ENCODE measurements at places on chromosomes 7 and 10.

DNA sequence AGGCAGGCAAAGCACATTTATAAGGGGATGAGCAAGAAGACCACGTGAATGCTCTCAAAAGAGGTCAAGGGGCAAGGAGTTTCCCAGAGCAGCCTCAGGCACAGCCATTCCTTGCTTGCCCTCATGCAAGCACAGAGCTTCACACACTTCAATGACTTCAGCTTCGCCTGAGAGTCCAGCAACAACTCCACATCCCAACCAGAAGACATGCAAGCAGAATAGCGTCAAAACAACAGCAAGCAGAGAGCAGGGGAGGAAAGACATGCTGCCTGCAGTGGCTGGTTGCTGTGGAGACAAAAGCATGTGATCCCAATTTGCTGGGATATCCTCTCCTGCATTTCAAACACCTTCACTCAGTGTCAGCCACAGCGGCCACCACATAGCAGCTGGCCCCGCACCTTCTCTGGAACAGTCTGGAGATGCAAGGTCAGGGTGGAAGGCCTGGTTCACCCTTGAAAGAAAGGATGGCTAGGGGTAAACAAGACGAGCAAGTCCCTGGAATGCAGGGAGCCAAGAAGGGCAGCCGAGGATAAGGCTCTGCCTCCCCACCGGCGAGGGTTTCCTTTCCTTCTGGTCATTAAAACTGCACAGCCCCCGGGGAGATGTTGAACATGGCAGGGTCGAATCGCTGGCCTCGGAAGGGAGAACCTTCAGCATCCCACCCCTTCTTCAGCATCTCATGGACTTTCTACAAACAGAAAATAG is 60.2 kb upstream of the CAMK2B start:
- no peak for DNase-seq

DNA sequence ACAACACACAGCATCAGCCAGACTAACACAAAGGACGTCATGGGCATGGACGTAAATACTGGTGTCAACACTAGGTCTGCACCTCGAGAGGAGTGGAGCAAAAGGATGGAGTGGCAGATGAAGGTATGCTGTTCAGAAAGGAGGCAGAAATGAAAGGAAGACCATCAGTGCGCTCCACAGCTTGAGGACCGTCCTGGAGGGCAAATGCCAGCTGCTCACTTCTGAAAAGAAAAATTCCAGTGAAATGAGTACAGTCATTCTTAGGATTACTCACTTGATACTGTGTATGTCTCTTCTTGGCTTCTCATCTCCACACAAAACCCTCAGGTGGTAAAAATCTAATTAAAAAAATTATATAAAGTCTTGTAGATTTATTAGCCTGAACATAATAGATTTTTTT is 44.8 kb downstream of the EGFR start:
- DNase-seq, result no peak

- DNase-seq, result no peak
Measured at GRCh38 chr10:131693766-131694165, 207.0 kb upstream of the PPP2R2D start.

DNA sequence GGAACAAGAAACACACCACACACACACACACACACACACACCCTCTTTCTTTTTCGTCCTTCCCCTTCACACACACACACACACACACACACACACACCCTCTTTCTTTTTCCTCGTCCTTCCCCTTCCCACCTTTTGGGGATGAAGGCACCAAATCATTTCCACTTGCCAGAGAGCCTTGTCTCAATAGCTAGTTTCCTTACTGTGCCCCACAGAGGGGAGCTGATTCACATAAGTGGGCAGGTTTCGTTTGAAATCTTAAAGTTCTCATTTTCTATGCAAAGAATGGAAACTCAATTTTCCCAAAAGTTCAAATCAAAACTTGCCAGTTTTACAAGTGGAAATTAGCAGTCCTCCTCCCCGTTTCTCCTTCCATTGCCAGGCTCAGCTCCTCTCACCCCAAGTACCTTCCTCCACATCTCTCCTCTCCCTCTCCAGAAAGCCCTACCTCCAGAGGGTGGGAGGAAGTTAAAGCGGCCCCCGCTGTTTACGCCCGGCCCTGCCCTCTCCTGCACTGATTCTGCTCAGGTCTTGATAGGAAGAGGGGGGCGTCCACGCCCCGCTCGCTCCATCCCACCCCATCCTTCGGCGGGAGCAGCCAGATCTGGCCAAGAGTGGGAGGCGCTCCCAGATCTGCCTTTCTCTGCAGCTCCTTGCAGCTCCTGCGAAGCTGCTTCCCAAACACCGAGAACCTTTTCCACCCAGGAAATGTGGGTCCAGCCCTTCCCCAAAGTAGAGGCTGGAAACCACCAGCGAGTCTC is 1.3 kb downstream of the CTTNBP2 start:
- DNase-seq, result no peak

DNA sequence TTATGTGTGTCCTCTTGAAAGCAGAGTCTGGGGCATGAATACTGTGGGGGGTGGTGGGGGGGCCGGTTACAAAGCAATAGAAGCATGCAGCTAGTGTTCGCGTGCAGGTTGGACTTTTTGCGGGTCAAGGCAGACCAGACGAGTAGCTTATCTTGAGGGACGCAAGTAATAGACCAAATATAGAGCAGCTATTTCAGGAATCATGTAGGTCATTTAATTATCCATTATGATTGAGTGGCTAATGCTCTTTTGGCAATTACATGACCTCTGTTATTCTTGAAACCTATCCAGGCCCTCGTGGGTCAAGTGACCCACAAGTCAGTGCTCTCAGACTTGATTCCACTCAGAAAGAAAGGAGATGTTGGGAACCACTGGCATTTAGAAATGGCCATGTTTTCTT is 93.0 kb downstream of the BTRC start:
- no peak for DNase-seq

All from CD4-positive, alpha-beta T cell treated with Interleukin-15 for 4 hours (primary cell).